Vagina (tissue), 2 donors: ENCODE measurements at places on chromosomes 7 and 10.
A peak's percentile ranks its signal among the peaks of the same experiment; 100 is the strongest.

DNA sequence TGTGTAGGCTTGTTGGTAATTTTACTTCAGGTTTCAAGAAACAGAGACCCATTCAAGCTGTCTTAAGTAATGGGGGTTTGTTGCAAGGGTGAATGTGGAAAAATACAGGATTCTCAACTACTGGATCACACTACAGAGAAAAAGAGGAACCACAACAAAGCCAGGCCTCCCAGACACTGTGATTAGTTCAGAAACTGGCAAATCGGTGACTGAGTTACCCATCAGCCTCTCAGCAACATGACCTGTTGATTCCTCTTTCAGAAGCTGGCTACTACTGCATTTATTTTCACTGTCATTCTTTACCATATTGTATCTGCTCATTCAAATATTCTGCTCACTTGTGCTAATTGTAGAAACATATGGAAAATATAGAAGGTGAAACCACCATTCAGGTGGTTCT lies 16.0 kb downstream of the CCDC71L start:
- H3K4me1 ChIP-seq = no peaks in the 10 kb centered on the region
- no peak overlapping the region for H3K4me3 ChIP-seq
- no peak for DNase-seq
- no peaks in the 10 kb centered on the region for H3K27me3 ChIP-seq
- H3K36me3 ChIP-seq = no peaks in the 10 kb centered on the region

- no peaks in the 10 kb centered on the region for H3K4me1 ChIP-seq
- no peaks in the 10 kb centered on the region for H3K36me3 ChIP-seq
- no peak overlapping the region for H3K27ac ChIP-seq
- H3K4me3 ChIP-seq = no peak overlapping the region
- no peak for DNase-seq
These were observed 22.0 kb downstream of the CDCA7L start for GRCh38 chr7:21923658-21924057.

GRCh38 chr7:105497016-105497415 lies 25.1 kb downstream of the PUS7 start:
- H3K4me1 ChIP-seq = no peaks in the 10 kb centered on the region
- H3K4me3 ChIP-seq = no peak overlapping the region
- no peaks in the 10 kb centered on the region for H3K27me3 ChIP-seq
- peaks cover 4% of the 10 kb centered on the region for H3K36me3 ChIP-seq

- DNase-seq = no peak
- H3K27ac ChIP-seq = no peak overlapping the region
- no peaks in the 10 kb centered on the region for H3K27me3 ChIP-seq
These were observed 361.8 kb downstream of the IPMK start for GRCh38 chr10:57905861-57906260.

GRCh38 chr7:115953592-115954255 lies 76.8 kb downstream of the TFEC start:
- no peak for DNase-seq
- H3K4me3 ChIP-seq = no peak overlapping the region
- H3K27ac ChIP-seq = no peak overlapping the region
- H3K4me1 ChIP-seq = no peaks in the 10 kb centered on the region
- H3K27me3 ChIP-seq = no peaks in the 10 kb centered on the region

DNA sequence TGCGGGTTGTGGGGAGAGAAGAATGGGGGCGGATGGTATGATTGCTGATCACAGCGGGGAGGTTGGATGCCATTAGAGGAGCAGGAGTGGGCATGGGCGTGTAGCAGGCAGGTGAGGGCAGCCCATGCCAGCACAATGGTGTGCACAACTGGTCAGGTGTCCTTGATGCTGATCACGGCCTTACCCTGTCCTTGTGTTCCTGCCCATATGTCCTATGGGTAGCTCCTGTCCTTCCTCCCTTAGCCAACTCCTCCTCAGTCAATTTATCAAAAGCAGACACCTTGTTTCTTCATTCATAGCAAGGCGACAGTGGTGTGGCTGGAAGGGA lies 30.7 kb downstream of the WDR86 start:
- peaks cover 15% of the 10 kb centered on the region for H3K4me1 ChIP-seq
- no peaks in the 10 kb centered on the region for H3K27me3 ChIP-seq
- H3K36me3 ChIP-seq = peaks cover 33% of the 10 kb centered on the region
- DNase-seq = no peak
- no peak overlapping the region for H3K27ac ChIP-seq
- H3K4me3 ChIP-seq = no peak overlapping the region

DNA sequence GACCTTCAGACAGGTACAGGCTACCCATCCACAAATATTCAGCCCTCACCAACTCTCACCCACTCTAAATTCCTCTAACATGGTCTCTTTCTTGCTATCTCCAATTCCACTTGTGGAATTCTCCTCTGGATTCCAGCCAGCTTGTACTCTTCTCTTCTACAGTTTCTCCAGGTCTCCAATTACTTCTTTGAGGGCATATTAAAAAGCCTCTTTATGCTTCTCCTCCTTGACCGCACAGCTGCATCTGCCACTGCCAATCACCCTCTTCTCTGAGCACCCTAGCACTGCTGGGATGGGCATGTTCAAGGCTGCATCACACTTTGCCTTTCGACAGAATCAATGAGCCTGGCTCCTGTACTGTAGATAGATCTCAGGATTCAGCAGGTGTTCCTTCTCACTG lies 101.5 kb upstream of the ANKRD1 start:
- H3K4me3 ChIP-seq = no peak overlapping the region
- peak overlapping the region; percentile 30 for H3K27ac ChIP-seq
- H3K36me3 ChIP-seq = no peaks in the 10 kb centered on the region
